ENCODE measurements at places on chromosomes 1 and 21. TPM values are rescaled to one million over a fixed set of nuclear protein-coding genes. Genes with fewer than 3 reads are reported as not detected.

MAB21L3 gene
- total RNA-seq: under 0.01 TPM

- no peak for DNase-seq
These were observed 48.8 kb downstream of the TENT5C start for GRCh38 chr1:117654493-117655219.

- DNase-seq: no peak
These were observed 45.3 kb downstream of the MAST2 start for GRCh38 chr1:45848714-45849113.

- DNase-seq: no peak
These were observed 33.2 kb upstream of the RUNX3 start for GRCh38 chr1:24963099-24963872.

All from fibroblast of villous mesenchyme (primary cell).